ENCODE measurements at places on chromosomes 1 and 21.

- DNase-seq: peak; percentile 69
These were observed 40.4 kb downstream of the KIAA0040 start for GRCh38 chr1:175152006-175152652.

DNA sequence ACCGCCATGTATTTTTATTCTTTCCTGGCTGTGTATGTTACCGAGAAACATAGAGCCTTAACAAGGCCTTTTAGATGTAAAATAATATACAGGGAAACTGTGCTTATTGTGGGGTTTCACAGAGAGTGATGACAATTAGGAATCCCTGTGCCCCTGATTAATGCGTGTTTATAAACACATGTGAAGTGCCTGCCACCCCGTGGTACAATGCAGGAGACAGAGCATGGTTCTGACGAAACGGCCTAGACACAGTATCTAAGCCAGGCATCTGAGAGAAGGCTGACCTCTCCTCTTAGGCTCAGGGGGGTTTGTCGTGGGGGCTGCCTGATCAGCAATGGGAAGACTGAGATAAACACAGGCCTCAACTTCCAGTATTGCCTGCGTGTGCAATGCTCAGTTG is 200.0 kb downstream of the AJAP1 start:
- no peak for DNase-seq

DNA sequence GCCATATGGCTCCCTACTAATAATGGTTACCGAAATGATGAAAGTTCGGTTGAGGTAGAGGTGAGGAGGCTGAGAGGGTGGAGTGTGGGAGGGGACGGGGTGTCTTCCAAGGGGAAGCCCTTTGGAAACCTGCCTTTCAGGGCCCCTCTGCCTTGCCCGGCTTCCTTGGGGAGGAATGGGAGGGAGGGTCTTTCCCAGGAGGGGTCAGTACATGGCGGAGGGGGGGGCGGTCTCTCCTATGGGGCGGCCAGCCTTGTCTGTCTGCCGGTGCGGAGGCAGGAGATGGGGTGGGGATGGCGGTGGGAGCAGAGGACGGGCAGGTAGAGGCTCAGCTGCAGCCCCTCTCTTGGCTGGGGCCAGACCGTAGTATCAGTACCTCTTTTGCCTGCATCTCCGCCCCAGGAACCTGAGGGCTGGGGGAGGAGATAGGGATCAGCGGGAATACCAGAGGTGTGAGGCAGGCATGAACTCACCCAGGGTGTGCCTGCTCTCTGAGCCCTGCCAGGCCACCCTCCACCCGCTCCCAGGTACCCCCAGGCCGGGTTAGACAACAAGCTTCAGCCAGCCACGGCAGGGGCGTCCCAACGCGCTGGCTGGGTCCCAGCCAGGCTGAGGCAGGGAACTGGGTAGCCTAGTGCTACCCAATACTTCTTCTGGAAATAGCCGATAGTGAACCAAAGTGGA is 79.4 kb upstream of the POU3F1 start:
- DNase-seq: no peak

GRCh38 chr21:27126140-27126539 is 159.3 kb upstream of the ADAMTS5 start:
- no peak for DNase-seq

DNA sequence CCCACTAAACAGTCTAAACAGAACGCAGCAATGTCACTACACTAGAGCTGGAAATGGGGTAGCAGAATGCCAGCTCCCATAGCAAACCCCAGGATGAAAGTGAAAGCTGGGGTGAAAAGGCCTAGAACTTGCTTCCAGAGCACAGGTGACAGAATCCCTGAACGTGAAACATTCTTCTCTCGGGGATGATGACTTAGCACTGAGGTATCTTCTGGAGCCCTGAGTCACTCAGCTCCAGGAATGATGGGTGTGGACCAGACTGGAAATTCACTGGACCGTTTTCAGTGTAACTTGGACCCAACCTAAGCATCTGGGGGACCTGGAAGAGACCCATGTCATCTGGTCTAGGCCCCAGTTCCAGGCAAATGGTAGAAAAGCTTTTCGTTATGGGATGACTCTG is 108.9 kb downstream of the CDC7 start:
- no peak for DNase-seq

DNA sequence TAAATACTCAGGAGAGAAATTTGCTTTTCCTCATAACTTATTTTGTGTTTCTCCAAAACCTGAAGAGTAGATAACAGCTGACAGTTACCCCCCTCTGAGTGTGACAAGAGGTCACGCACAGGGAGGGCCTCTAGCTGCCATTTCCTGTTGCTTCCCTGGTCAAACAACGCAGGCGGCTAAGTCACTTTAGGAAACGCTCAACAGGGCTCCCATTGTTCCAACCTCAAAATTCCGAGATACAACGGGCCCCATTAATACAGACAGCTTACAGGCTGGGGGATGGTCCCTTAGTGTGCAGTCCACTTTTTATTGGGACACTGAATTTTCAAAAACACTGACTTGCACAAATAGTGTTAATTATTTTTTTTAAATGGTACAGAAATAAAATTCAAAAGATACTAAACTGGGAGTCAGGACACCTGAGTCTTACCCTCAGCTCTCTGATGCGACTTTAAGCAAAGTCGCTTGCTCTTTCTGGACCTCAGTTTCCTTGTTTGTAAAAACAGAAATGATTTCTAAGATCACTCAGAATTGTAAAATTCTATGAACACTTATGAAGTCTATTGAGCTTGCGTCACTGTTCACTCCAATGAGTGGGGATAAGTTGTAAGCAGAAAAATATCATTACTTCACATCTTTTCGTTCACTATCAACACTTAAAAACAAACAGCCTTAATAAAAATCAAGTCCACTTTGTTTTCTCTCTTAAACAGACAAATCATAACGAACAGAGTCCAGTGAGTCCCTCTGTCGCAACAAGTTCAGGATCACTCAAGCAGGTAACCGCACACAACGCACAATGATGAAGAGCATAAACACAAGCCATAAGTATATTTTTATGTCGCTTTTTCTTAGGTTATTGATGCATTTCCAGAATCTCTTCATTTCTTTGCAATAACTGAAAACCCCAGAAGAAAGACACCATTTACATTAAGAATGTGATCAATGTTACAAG is 13.5 kb downstream of the LZIC start:
- no peak for DNase-seq

GRCh38 chr1:11204396-11205190 is 15.4 kb downstream of the ANGPTL7 start:
- DNase-seq: no peak

- no peak for DNase-seq
These were observed 8.5 kb downstream of the TTF2 start for GRCh38 chr1:117068580-117068979.

DNA sequence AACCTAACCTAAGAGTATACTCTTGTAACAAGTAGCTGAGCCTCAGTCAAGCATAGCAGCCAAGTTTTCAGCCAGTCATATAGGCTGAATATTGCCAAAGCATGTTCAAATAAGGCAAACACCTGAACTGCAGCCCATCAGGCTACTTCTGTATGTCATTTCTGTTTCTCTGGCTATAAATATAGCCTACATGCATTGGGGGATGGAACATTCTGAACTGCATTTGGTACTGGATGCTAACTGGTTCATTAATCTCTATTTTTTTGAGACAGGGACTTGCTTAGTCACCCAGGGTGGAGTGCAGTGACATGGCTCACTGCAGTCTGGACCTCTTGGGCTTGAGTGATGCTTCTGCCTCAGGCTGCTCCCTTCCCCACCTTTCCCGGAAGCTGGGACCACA is 37.3 kb downstream of the MAST2 start:
- DNase-seq: no peak

GRCh38 chr1:168019407-168019806 is 82.5 kb upstream of the MPC2 start:
- DNase-seq: no peak

GRCh38 chr1:170407138-170407537 is 124.8 kb upstream of the GORAB start:
- DNase-seq: no peak

All from naive thymus-derived CD4-positive, alpha-beta T cell (primary cell).